ENCODE measurements at places on chromosomes 5 and 9. TPM values are rescaled to one million over a fixed set of nuclear protein-coding genes. Genes with fewer than 3 reads are reported as not detected.

LCN9 gene
- total RNA-seq: 2.4 TPM

IER5L gene
- 12.2 TPM for total RNA-seq

ARID3C gene
- 5.3 TPM for total RNA-seq

REEP2 gene
- total RNA-seq: 17.4 TPM

PTGDS gene
- not detected for total RNA-seq

EMB gene
- 40.6 TPM for total RNA-seq

LTC4S gene
- total RNA-seq: not detected

IFNA21 gene
- not detected for total RNA-seq

IRX2 gene
- total RNA-seq: 15.4 TPM

FBXL7 gene
- 14.0 TPM for total RNA-seq

OR1K1 gene
- not detected for total RNA-seq

ACTBL2 gene
- not detected for total RNA-seq

EFNA5 gene
- 105 TPM for total RNA-seq

KYAT1 gene
- 29.1 TPM for total RNA-seq

ARHGEF39 gene
- 31.9 TPM for total RNA-seq
